ENCODE measurements at places on chromosomes 1 and 21. TPM values are rescaled to one million over a fixed set of nuclear protein-coding genes. Genes with fewer than 3 reads are reported as not detected.

DNA sequence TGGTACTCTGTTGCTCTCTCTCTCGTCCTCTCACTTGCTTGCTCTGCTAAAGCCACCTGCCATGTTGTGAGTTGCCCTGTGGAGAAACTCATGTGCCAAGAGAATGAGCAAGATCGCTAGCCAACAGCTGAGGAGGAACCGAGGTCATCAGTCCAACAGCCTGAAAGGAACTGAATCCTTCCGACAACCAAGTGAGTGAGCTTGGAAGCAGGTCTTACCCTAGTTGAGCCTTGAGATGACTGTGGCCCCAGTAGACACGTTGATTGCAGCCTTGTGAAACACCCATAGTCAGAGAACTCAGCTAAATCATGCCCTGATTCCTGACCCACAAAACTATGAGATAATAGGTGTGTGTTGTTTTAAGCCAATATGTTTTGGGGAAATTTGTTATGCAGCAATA, 48.1 kb upstream of the BACH1 start:
- no peak overlapping the region for H3K4me3 ChIP-seq
- peaks cover 25% of the 10 kb centered on the region for H3K36me3 ChIP-seq
- H3K27me3 ChIP-seq: no peaks in the 10 kb centered on the region

DNA sequence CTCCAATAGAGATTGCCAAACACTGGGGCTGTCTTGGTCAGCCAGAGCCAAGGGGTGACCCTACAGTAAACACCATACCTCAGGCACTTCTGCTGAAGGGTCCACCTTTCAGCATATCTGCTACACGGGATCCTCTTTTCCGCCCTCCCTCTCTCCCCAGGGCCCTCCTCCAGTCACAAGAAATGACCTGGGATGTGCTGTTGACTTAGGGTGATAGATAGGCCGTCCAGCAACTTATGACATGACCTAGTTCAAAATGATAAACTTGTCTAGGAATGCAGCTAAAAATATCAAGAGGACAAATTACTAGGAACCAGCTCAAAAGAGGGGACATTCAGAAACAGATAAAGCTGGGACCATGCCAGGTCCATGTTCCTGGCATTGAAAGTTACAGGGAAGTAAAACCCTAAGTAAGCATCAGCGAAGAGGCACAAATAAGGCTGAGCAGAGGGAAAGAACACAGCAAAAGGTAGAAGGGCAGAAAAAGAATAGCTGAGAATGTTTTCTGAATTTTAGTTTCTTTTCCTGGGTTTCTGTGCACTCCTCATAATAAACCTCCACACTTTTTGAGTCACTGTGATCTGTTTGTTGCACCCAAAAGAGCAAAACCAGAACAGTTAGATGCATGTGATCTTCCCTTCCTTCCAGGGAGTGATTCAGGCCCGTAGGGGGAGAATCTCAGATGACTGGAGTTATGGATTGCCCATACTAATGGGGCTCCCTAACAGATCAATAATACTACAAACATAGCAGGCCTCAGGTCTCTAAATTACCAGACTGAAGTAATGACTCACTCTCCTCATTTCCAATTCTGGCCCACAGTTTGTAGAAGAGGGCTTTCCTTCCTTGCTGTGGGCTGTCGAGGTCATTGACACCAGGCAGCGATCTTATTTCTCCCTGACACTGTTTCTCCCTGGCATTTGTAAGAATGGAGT, 48.9 kb upstream of the F3 start:
- no peak for DNase-seq
- H3K27me3 ChIP-seq: no peaks in the 10 kb centered on the region
- no peak overlapping the region for H3K27ac ChIP-seq
- H3K4me1 ChIP-seq: peaks cover 15% of the 10 kb centered on the region

- no peak overlapping the region for H3K4me3 ChIP-seq
- H3K4me1 ChIP-seq: peaks cover 33% of the 10 kb centered on the region
- no peaks in the 10 kb centered on the region for H3K27me3 ChIP-seq
These were observed 4.2 kb upstream of the IL19 start for GRCh38 chr1:206766251-206766856.

DNA sequence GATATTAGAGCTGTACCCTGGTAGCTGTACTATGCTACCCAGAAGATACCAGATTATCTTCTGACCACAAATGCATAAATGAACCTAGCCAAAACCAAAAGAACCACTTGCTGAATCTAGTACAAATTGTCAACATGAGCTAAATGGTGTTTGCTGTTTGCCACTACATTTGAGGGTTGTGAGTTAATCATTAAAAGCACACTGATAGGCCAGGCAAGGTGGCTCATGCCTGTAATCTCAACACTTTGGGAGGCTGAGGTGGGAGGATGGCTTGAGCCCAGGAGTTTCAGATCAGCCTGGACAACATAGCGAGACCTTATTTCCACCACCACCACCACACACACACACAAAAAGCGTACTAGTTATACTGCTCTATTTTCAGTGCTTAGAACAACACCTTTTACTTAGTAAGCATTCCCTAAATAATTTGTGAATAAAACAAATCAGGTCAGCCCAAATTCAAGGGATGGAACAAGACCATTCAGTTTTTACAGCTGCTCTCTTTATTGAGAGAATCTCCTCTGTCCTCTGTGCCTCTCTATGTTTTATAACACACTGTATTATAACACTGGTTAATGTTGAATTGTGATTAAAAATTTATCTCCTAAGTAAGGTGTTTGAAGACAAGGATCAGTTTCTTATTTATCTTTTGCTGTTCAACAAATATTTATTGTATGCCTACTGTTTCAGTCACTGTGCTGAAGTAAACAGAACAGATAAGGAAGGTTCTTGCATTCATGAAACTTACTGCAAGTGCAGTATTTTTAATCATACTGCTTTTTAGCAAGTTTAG, 44.0 kb downstream of the MAGI3 start:
- H3K27ac ChIP-seq: no peak overlapping the region
- DNase-seq: no peak
- H3K4me1 ChIP-seq: peaks cover 11% of the 10 kb centered on the region
- H3K36me3 ChIP-seq: no peaks in the 10 kb centered on the region

DNA sequence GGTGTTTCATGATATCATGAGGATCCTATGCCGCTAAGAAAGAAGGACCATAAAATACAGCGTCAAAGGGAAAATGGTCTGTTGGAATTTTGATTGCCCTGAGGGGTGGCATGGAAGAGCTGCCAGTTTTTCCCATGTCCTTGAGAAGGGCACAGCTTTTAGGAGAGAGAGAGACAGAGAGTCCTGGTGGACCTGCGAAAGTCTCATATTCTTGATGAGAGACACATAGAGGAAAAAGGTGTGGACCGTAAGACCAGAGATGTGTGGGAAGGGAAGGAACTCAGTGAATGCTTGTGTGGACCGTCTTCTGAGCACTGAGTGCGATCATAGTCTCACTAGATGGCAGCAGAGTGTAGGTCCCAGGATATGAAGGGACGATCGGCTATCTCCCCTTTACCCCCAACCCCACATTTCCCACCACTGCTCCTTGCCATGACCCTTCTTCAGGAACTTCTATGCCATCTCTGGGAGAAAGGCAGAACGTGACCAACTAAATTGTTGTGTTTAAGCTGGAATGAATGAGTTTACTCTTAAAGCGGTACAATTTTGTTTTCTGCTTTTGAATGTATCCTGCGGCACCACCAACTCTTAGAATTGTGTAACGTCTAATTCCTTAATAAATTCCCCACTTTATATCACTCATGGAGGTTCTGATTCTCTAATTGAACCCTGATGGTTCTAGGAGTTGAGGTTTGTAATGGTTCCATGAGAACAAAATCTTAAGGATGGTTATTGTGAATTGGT, 117.7 kb downstream of the CTH start:
- H3K4me3 ChIP-seq: no peak overlapping the region
- DNase-seq: peak; percentile 53
- H3K27ac ChIP-seq: no peak overlapping the region
- no peaks in the 10 kb centered on the region for H3K4me1 ChIP-seq

GRCh38 chr21:46066591-46067331, 31.2 kb upstream of the COL6A2 start:
- H3K27ac ChIP-seq: no peak overlapping the region
- peaks cover 23% of the 10 kb centered on the region for H3K4me1 ChIP-seq
- peaks cover 16% of the 10 kb centered on the region for H3K36me3 ChIP-seq
- peaks cover under 1% of the 10 kb centered on the region for H3K27me3 ChIP-seq
- no peak overlapping the region for H3K4me3 ChIP-seq

- DNase-seq: no peak
- H3K4me3 ChIP-seq: no peak overlapping the region
- H3K36me3 ChIP-seq: no peaks in the 10 kb centered on the region
- H3K27me3 ChIP-seq: no peaks in the 10 kb centered on the region
These were observed 55.6 kb upstream of the PRMT6 start for GRCh38 chr1:107000902-107001301.

Gene KRTAP13-4
- not detected for total RNA-seq

Gene CFHR1
- total RNA-seq: 0.16 TPM
